ENCODE measurements at places on chromosomes 7 and 10.

DNA sequence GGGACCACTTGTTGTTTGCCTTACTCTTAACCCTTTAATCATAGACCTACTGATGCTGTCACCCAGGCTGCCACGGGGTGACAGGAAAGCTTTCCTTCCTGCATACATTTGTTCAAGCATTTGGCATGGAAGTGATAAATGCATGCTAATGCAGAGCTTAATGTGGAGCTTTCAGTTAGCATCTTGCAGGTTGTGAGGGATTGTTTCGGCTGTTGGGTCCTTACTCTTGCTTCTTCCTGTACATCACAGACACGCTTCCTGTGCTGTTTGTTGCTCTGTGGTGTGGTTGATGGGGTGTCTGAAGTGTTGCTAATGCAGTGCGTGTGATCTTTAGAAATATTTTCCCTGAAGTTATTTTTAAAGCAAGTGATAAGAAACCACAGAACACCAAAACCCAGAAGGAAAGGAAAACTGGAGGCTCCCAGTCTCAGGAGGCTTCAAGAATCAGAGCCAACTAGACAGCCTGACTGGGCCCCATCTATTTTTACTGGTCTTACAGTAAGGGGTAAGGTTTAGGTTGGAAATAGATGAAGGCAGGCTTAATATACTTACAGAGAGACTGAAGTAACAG lies 143.1 kb downstream of the CHN2 start:
- peak; percentile 43 for DNase-seq

DNA sequence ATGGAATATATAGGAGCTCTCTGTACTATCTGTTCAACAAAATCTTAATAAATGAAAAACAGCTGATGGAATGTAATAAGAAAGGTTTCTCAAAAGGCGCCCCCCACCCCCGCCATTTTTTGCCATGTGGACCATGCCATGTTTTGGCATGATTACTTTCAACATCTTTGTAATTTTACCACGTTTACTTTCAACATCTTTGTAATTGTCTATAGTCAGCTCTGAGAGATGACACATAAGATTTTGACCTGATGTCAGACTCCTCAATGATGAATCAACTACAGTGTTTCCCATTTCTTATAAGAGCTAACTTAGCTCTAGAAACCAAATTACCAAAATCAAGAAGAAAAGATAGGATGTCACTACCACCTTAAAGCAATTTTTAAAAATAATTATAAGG lies 144.9 kb upstream of the AHR start:
- no peak for DNase-seq

GRCh38 chr7:66176914-66177313 lies 28.2 kb upstream of the TPST1 start:
- no peak for DNase-seq

DNA sequence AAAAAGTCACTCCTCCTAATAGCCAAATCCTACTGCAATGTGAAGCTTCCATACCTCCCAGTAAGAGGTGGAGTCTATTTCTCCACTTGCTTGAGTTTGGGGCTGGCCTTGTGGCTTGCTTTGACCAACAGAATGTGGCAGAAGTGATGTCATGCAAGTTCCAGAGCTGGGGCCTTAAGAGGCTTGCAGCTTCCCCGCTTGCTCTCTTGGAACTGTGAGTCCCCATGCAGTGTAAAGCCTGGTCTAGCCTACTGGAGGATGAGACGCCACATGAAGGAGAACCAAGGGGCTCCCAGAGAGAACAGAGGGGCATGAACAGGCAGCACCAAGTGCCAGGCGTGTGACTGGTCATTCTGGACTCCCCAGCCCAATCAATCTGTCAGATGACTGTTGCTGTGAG lies 58.6 kb upstream of the OPALIN start:
- DNase-seq = no peak

GRCh38 chr10:109929501-109930219 lies 6.3 kb upstream of the XPNPEP1 start:
- no peak for DNase-seq

DNA sequence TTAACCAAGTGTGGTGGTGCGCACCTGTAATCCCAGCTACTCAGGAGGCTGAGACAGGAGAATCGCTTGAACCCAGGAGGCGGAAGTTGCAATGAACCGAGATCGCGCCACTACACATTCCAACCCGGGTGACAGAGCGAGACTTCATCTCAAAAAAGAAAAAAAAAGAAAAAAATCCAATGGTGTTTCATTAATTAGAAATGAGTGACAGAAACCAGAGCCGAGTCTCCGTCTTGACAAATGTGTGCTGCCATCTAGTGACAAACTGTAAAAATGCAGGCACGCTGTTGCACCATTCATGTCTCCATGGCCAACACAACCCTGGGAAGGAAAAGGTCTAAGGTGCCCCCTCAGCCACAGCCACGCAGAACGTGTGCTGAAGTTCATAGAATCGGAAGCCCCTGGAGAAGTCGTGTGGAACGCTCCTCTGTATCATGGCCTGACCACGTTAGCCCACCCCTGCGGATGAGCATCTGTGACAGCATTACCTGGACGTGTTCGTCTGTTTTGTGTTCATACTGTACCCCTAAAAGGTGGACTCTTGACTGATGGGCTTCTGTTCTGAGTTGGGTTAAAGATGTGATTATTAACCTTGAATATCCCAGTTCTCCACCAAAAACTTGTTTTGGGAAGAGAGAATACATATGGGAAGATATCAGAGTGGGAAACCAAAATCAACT lies 94.9 kb downstream of the LYZL2 start:
- DNase-seq = peak; percentile 88

DNA sequence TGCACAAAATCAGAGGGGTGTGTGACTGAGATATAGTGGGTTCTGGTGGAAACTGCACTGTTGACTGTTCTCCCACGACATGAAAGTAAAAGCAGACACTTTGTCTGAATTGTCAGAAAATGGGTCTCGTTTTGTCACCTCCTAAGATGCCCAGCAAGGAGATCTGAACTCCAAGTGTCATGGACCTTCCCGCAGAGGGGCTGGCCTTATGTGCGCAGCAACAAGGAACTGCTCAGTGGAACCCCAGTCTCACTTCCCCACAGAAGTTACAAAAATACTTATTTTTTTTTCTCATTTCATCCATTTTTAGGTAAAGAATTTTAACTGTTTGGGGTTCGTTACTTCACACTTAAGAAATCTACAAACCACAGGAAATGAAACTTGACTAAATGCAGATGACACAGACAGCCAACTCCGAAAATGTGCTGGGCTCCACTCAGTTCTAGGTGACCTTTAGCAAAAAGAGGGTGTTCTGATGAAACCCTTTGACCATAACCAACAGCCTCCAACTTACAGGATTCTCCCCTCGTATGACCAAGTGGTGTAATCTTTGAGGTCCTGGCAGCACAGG lies 115.0 kb downstream of the FAM107B start:
- peak; percentile 78 for DNase-seq

- no peak for DNase-seq
Measured at GRCh38 chr10:60706146-60706545, 72.1 kb upstream of the CDK1 start.

GRCh38 chr7:10245406-10245805 lies 728.3 kb upstream of the PHF14 start:
- DNase-seq = no peak

DNA sequence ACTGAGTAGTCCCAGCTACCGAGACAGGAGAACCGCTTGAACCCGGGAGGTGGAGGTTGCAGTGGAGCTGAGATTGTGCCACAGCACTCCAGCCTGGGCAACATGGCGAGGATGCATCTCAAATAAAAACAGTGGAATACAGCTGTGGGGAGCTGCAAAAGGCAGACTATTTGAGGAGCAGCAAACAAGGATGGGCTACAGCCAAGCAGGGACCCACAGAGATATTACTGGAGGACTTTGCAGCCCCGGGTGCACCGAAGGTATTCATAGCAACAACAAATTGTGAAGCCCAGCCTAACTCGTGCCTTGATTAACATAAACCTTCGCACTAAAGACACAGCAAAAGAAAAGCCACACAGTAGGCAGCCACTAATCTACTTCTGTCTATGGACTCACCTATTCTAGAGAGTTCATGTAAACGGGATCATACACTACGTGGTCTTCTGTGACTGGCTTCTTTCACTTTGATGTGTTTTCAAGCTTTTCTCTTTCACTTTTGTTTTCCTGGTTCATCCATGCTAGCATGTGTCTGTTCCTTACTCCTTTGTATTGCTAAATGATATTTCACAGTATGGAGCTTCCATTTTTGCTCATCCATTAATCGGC lies 34.0 kb downstream of the PODXL start:
- DNase-seq = no peak
